B cell (primary cell): ENCODE measurements at places on chromosomes 4 and X.

GRCh38 chrX:151793886-151794285 lies 59.3 kb downstream of the CNGA2 start:
- DNase-seq, result no peak

DNA sequence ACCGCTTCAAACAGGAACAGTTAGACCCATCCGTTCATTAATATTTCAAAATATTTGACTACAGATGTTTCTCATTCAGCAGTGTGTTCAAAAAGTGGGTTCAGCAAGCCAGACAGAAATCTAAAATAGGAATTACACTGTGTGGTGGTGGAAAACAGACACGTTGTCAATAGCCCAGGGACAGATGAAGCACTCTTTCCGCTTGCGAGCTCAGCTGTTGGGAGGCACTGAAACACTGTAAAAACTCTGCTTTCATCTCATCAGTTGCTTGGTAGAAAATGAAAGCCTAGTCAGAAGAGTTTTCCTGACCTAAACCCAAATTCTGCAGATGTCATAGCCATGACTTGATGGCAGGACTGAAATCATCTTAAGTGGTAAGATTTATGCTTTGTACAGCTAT lies 38.5 kb downstream of the LRP2BP start:
- DNase-seq, result no peak

GRCh38 chr4:90844241-90844640 lies 717.0 kb downstream of the CCSER1 start:
- no peak for DNase-seq

- no peak for DNase-seq
Measured at GRCh38 chr4:177374966-177375365, 65.3 kb downstream of the NEIL3 start.

DNA sequence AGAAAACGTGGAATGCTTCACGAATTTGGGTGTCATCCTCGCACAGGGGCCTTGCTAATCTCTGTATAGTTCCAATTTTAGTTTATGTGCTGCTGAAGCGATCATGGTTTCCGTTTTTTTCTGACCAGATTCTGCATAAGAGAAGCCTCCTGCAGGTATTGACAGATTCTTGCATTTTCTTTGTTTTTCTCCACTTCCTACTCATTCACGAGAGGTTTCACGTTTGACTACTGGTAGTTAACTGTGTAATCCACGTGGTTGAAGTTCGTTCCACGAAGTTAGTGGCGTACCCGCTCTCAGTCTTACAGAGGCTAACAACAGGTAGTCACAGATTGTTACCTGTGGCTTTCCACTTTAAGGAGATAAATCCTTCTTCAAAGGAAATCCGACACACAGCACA lies 12.1 kb upstream of the TRIML2 start:
- no peak for DNase-seq

- DNase-seq, result no peak
Measured at GRCh38 chr4:121227341-121227792, 63.2 kb upstream of the TNIP3 start.
